ENCODE measurements at places on chromosomes 2 and 18.

- no peak for DNase-seq
These were observed 5.1 kb upstream of the LANCL1 start for GRCh38 chr2:210481601-210482175.

GRCh38 chr2:31322371-31322770 is 88.4 kb downstream of the EHD3 start:
- DNase-seq: no peak

GRCh38 chr2:224404796-224405195 is 2.9 kb upstream of the FAM124B start:
- DNase-seq: no peak

DNA sequence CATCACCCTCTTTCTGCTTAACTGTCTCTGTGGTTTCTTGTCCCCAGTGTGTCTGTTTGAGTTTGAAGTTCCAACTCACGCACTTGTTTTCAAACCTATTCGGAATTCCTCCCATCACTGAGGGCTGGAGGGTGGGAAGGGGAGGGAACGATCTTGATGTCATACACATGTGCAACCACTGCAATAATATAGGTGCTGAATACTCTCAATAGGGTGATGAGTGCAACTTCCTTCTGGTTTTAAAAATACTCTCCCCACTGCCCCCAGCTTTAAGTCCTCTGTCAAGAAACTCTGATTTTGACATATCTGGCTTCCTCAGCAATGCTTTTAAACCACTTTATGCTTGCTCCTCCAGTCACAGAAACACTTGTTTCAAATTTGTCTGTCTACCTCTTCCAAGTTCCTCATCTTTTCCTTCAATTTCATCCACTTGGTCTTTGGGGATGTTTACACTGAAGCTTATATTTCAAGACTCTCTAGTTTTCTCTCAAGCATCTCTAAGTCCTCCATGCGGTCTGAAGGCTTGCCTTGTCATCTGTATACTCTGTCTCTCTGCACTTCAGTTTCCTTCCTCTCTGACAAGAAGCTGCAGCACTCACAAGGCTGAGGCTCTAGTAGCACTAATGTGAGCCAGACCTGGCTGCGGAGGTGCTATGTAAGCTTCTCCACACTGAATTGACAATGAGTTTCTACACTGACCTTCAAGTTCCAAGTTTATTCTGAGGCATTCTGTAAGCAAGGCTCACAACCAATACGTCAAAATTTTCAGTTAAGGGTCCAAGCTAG is 422.3 kb downstream of the ZEB2 start:
- no peak for DNase-seq

GRCh38 chr2:67581751-67582150 is 184.6 kb downstream of the ETAA1 start:
- no peak for DNase-seq

DNA sequence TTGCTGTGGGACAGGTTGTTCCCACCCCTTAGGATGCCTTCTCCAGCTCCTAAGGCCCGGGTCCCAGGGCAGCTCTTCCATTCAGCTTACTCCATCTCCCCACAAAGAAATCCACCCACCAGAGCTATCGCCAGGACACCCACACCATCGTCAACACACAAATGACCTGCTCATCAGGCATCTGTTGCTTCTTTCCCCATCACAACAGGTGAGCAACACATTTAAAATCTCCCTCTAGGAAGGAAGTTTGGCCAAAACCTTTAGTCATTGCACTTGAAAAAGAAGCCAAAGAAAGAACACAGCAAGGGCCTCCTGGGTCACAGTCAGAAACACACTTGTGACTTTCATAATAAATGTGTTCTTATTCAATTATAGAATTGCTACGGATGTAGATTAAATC is 289.0 kb downstream of the PIEZO2 start:
- no peak for DNase-seq

GRCh38 chr2:40240070-40240469 is 211.8 kb downstream of the SLC8A1 start:
- DNase-seq: no peak

DNA sequence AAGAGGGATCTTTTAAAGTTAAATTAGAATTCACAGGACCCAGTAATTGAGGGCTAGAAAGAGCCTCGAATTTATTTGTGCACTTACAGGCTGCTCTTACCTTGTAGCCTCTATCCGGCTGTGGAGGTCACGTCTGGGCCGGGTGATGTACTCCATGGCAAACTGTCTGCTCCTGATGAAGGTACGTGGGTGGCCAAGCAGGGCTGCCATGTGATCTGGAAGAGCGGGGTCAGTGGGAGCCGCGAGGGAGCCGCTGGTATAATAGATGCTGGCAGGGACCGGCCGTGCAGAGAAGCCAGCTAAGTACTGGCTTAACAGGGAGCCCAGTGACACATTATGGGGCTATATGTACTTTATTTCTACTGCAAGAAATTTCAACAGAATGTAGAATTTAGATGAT is 59.2 kb downstream of the ADI1 start:
- no peak for DNase-seq

GRCh38 chr2:122519821-122520611 is 764.6 kb downstream of the TSN start:
- DNase-seq: no peak

- no peak for DNase-seq
These were observed 29.1 kb upstream of the ZC3H15 start for GRCh38 chr2:186456941-186457340.
